MG63 (cell line): ENCODE measurements at places on chromosomes 6 and 20. TPM values are rescaled to one million over a fixed set of nuclear protein-coding genes. Genes with fewer than 3 reads are reported as not detected.

- peak; percentile 1 for DNase-seq
These were observed 156.4 kb upstream of the ECI2 start for GRCh38 chr6:4291453-4292403.

GRCh38 chr6:52644253-52644652, 26.7 kb upstream of the TMEM14A start:
- no peak for DNase-seq

GRCh38 chr20:36826554-36827244, 49.2 kb upstream of the TLDC2 start:
- DNase-seq = no peak

DNA sequence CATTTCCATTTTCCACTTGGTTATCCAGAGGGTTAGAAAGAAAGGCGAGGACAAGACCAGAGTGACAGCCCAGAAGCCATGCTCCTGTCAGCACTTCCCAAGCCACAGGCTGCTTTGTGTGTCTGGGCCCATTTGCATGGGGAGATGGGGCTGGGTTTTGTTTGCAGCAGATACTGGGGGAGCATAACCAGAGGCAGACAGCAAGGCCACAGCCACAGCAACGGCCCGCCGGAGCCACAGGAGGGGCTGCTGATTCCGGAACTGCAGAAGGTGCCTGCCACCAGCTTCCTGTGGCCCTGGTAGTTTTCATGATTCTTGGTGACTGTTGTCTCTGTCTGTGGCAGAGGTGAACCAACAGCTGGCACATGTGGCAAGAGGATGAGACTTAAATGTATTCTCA, 106.6 kb downstream of the DLL1 start:
- DNase-seq = no peak

The TGM3 gene
- total RNA-seq = not detected in 2 replicates

DNA sequence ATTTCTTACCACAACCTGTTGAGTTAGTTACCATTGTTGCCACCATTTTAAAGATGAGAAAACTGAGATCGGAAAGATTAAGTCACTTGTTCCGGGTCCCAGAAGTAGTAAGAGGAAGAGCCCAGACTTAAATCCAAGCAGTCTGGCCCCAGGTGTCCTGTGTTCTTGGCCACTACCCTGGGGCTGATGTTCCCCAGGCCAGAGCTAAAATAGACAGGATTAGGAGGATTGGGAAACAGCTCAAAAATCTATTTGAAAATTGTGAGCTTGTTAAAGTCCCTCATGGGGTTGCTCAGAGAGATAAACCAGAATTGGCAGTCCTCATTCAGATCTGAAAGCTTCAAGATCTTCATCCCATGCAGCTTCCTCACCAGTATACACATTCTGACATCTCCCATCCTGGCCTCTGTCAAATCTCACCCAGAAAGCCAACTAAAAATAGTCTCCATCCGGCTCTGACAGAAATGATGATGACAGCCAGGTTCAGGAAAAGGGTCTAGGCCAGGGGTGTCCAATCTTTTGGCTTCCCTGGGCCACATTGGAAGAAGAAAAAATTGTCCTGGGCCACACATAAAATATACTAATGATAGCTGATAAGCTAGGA, 62.0 kb downstream of the GFOD1 start:
- no peak for DNase-seq

DNA sequence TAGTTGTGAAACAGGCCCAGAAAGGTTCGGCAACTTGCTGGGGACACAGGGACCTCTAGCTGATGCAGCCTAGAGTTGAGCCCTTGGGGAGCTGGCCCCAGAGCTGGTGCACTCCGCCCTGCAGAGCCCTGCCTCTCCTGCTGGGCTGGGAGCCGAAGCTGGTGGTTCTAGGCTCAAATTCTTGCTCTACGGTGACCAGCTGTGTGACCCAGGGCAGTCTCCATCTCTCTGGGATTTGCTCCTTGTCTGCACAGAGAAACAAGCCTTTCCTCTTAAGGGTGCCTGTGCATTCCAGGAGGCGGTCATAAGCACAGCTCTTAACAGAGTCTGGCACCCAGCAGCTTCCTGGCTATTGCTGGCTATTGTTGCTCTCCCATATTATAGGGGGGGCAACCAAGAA, 47.4 kb downstream of the RBM38 start:
- DNase-seq = no peak

DNA sequence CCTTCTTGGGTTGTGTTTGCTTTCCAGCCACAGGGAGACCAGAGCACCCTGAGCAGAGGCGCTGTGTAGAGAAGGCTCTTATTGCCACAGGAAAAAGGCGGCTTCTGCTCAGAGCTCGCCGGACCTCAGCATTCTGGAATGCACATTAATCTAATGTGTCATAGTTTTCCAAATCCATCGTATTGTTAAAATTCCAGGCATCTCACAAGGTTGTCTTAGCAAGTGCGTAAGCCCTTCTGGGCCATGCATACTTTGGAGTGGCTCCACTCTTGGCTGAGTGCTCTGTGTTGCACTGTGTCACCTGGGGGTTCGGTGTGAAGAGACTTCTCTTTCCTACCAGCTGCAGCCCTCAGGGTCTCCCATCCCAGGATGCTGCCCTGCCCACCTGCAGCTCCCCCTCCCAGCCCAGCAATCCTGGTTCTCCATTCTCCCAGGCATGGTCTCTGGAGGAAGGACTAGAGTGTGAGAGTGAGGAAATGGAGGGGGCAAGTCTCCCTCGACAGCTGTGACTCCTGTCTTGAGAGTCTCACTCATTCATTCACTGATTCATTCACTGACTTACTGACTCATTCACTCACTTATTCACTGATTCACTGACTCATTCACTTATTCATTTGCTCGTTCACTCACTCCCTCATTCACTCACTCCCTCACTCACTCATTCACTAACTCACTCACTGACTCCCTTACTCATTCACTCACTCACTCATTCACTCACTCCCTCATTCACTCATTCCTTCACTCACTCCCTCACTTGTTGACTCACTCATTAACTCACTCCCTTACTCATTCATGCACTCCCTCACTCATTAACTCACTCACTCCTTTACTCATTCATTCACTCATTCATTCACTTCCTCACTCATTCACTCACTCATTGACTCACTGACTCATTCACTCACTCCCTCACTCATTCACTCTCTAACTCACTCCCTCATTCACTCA, 83.7 kb upstream of the MPC1 start:
- DNase-seq = peak; percentile 55

DNA sequence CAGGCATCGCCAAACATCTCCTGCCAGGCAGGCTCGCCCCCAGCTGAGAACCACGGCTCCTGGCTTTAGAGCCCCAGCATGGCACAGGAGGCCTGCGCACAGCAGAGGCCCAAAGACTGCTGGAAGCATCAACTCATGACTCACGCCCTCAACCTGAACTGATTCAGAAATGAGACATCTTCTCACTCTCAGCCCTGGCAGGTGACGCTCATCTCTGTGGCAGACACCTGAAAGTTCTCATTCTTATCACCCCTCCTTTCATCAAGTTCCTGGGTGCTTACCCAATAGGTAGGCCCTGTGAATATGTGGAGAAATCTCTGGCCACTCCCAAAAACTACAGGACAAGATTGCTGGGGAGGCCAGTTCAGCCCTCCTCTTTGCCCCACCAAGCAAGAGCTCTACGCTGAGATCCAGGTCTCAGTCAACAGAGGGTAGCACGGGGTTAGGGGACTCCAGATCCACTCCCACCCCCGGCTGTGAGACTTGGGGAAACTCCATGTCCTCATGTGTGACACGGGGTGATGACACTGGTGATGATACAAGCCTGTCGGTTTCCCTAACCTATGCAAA, 11.3 kb downstream of the NFATC2 start:
- peak; percentile 45 for DNase-seq

The BTN1A1 gene
- total RNA-seq = not detected in 2 replicates

The CGAS gene
- 14.0 and 18.8 TPM in 2 replicates for total RNA-seq

The IL17A gene
- total RNA-seq = not detected in 2 replicates

The PAX1 gene
- total RNA-seq = not detected in 2 replicates

- DNase-seq = no peak
These were observed 46.3 kb upstream of the ENTPD6 start for GRCh38 chr20:25148982-25149846.

The SLC4A11 gene
- 0.20 TPM in 1 of 2 replicates, not detected in the other for total RNA-seq

- DNase-seq = no peak
These were observed 300.5 kb downstream of the PLCB1 start for GRCh38 chr20:8432435-8433148.

GRCh38 chr20:50291254-50292078, 100.8 kb downstream of the CEBPB start:
- DNase-seq = no peak

DNA sequence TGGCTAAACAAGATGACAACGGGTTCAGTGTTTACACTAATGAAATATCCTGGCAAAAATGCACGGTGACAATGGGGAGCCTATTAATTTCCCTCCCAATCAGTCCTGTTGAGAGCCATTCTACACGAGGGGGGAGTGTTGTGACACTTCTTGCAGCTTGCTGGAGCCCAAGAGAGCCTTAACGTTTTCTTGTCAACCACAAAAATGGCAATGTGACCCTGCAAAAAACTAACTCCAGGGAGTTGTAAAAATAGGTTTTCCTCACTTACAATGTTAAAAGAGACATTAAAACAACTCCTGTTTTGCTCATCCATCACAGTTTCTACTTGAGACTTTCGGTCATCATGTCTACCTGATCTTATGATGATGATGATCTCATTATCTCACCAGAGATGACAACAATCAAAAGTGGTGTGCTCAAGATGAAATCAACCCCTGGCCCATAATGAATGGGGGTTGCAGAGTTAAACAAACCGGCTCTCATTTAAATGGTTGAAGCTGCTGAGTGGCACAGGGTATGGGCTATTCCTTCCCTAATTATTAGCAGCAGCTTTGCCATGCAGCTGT, 57.9 kb downstream of the GJA10 start:
- DNase-seq = no peak

The ZSCAN23 gene
- total RNA-seq = 0.59 and 2.0 TPM in 2 replicates

- DNase-seq = no peak
These were observed 35.2 kb downstream of the PPP1R14C start for GRCh38 chr6:150177952-150178520.

DNA sequence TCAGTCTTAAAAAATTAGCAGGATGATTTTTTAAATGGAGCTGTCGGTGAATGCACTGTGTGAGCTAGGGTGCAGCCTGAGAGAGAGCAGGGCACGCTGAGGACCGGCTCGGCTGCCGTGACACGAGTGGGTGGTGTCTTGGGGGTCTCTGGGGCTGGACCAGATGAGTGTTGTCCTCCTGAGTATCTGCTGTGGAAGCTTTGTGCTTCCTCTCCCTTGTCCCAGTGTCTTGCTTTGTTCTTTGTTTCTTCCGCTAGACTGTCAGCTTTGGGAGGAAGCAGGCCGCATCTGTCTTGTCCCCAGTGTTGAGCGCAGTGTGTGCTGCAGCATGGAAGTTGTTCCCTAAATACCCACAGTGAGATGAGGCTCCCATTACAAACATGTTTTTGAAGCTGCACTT, 89.4 kb downstream of the RTN4IP1 start:
- no peak for DNase-seq

DNA sequence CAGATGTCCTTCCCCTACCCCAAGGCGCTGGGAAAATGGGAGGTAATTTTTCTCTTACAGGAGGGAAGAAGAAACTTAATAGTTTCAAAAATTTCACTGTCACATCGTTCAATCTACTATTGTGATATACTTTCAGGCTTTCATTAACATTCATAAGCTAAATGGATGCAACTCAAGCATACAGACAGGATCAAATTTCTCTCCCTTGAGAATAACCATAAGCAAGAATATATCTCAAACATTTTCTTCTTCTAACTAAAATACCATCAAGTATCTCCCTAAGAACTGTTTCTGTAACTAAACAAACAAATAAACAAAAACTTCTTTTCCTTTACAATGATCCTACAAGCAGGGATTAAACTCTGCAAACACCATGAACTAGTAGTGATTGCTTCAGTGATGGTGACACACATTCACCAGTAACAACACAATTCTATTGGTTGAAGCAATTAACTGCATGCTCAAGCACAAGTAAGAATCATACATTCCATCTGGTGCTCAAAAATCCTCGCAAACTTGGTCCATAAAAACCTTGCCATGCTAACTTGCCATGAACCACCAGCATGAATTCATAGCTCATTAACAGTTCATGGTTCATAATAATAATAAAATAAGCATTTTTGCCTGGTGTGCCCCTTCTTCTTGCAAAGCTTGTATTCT, 183.8 kb downstream of the PTPRK start:
- no peak for DNase-seq

- DNase-seq = no peak
These were observed 8.3 kb downstream of the PI16 start for GRCh38 chr6:36962874-36963273.

DNA sequence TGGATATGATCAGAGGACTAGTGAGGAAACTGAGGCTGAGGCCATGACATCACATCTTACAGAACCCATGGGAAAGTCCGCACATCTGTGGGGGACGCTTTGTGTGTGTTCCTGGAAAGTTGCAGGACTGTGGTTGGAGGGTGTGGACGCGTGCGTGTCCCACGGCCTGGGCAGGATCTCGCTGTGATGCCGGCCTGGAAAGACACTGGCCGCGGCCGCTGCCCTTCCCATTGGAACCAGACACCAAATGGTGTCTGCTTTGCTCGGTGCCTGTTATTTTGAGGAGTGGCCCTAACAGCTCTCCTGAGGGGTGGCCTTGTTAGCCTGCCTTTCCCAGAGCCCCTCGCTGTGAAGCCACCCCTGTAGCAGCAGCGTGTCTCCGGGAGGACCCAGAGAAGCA, 41.1 kb downstream of the DLL1 start:
- no peak for DNase-seq

GRCh38 chr20:44650771-44651433, 597 bp downstream of the ADA start:
- peak; percentile 38 for DNase-seq

DNA sequence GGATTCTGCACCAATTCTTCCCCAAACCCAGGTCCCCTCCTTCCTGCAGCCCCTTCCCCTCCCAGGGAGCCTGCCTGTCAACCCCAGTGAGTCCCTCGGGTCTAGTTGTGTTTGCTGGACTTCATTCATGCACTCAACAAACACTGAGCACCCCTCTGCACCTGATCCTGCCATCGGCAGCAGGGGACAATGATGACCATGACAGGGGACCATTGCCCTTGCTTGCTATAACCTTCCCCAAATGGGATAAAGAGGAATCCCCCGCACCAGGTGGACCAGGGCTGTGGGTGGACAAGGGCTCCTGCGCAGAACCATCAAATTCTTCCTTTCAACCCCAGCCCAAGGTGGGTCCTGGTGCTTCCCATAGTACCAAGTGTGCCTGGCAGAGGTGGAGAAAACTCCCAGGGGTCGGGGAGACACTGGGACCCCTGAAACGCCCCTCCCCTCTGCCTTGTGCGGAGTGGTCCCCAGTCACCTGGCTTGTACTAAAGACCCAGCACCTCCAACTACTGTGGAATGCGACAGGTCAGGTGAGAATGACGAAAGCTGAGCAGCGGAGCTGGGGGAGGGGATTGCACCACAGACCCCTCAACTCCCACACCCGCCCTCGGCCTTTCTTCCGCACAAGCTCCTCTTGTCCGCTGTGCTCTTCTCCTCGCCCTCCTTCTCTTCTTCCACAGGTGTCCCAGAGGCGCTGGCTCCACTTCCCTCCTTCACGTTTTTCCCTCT, 119.9 kb upstream of the ZNF217 start:
- DNase-seq = no peak

The FAM217A gene
- not detected in 2 replicates for total RNA-seq

DNA sequence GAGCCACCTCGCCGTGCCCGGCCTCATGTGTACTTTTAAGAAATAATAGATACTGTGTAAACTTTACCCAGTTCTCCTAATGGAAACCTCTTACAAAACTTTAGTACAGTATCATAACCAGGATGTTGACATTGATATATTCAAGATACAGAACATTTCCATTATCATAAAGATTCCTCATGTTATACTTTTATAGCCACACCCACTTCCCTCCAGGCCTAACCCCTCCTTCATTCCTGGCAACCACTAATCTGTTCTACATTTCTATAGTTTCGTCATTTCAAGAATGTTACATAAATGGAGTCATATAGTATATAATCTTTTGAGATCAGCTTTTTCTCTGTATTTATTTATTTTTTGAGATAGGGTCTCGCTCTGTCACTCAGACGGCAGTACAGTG, 52.6 kb upstream of the SALL4 start:
- no peak for DNase-seq

The LY6G6D gene
- total RNA-seq = not detected in 2 replicates
